Caco-2 (cell line): ENCODE measurements at places on chromosomes 4 and X. TPM values are rescaled to one million over a fixed set of nuclear protein-coding genes. Genes with fewer than 3 reads are reported as not detected.

- no peak for DNase-seq
These were observed 16.9 kb upstream of the XPNPEP2 start for GRCh38 chrX:129721870-129722269.

DNA sequence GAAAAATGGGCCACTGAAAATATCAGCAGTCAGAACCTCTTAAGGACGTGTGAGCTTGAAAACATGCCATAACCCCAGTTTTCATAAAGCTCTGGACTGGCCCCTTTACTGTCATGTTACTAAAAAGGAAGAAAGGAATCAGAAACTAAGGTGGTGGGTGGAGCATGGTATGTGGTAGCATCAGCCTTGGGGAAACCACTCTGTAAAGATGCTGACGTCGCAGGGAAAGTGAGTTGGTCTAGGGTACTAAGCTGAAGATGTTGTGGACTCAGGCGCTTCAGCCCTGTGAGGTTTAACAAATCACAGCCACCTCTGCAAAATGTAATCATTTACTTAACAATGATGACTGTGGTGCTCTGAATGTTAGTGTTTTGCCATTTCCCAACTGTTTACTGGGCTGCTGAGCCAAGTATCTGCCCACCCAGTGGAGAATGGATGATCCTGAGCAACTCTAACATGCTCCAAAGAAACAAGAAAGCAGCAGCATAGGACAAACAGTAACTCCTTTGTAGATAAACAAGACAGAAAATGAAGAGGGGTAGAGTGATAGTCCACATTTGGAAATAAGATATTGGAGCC lies 33.4 kb downstream of the C4orf54 start:
- no peak for DNase-seq

DNA sequence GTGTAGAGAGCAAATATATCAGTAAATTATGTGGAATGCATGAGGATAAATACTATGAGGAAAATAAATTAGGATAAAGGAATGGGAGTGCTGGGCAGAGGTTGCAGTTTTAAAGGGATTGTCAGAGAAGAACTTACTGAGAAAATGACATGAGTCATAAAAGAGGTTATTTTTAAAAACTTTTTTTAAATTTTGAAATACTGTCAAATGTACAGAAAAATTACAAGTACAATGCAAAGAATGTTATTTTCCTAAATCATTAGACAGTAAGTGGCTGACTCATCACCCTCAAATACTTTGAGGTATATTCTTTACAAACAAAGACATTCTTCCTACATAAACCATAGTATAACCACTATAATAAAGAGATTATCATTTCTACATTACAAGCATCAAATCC lies 29.8 kb upstream of the H2AZ1 start:
- no peak for DNase-seq

CCNA2 gene
- 88.3 and 97.9 TPM in 2 replicates for total RNA-seq

TAB3 gene
- total RNA-seq = 14.8 TPM in 2 replicates

DNA sequence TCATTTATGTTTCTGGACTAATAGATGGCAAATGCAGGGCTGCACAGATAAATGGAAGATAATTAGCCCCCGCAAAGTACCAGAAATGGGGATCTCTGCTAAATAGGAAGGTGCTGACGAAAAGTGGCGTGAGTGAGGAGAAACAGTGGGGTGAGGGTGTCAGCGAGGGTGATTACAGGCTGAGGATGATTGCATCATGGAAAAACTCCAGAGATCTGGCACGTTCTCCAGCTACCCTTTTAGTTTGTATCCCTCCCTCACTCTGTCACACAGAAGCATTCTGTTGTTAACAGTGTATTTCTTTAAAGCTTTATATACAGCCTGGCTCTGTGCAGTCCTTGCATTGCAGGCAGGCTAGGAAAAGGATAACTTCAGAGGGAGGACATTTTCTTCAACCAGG lies 309.6 kb upstream of the DDX53 start:
- no peak for DNase-seq

CLCN5 gene
- total RNA-seq = 61.0 and 70.0 TPM in 2 replicates

DNA sequence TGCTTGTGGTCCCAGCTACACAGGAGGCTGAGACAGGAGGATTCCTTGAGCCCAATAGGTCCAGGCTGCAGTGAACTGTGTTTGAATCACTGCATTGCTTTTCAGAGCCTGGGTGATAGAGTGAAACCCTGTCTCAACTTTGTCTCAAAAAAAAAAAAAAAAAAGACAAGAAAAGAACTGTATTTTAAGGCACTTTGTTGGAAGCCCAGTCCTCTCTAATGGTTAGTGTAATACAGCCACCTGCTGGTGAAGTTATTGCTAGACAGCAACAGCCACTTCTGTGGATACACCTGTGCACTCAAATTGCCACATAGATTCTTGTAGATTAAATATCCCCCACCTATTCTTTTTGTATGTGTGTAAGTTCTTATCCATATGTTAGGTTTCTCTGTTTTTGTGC lies 10.1 kb upstream of the FGG start:
- peak; percentile 63 for DNase-seq

DNA sequence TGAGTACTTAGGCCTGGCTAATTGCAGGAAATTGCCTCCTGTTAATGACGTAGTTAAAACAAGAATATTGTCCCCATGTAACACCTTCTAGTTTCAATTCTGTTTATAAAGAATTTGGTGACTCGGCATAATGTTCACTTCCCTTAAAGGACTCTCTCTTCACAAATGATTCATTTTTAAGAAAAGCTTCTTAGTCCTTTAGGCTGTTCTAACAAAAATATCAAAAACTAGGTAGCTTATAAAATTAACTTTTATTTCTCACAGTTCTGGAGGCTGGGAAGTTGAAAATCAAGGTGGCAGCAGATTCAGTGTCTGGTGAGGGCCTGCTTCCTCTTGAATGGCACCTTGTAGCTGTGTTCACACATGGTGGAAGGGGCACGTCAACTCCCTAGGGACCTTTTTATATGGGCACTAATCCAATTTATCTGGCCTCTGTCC lies 23.8 kb downstream of the COL25A1 start:
- no peak for DNase-seq

GRCh38 chr4:183995570-183995969 lies 90.5 kb downstream of the STOX2 start:
- no peak for DNase-seq

DNA sequence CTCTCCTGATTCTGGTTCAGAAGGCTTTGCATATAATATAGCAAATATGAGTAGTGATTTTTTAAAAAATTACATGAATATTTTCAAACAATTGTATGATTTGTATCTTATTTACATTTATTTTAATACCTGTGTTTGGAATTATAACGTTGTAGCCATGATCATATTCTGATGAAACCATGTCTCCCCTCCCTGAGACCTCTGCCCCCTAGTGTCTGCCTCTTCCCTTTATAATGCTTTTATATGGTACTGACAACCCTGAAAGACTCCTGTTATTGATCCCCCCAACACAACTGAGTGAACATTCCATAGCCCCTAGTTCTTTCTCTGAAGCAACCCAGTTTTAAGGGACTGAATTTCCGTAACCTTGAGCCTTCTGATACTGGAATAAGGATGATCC lies 187.4 kb downstream of the SOX3 start:
- DNase-seq = no peak

DNA sequence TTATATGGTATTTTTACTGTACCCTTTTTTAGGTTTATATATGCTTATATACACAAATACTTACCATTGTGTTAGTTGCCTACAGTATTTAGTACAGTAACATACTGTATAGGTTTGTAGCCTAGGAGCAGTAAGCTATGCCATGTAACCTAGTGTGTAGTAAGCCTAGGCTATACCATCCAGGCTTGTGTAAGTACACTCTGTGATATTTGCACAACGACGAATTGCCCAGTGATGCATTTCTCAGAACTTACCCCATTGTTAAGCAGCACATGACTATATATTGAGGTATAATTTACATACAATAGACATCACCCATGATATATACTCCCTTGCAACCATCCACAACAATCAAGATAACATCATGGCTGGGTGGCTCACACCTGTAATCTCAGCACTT lies 40.1 kb downstream of the STAG2 start:
- no peak for DNase-seq

DNA sequence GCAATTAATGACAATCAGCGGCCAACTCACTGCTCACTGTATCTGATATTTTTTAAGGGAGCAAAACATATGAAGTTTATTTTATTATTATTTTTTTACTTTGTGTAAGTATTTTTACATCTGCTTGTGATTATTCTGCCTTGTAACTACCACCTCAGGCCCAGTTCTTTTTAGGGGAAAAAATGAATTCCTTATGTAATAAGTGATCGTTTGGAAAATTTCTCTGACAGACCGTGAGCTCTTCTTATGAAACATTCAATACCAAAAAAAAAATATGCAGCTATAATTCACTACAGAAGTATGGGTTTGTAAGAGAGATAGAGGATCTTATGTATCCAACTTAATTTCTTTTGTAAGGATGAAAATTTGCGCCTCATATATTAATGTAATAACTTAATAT lies 33.5 kb upstream of the STOX2 start:
- DNase-seq = no peak

- peak; percentile 75 for DNase-seq
These were observed 58.0 kb downstream of the PPEF2 start for GRCh38 chr4:75844151-75844662.

- DNase-seq = peak; percentile 2
These were observed 1.1 kb downstream of the AFF2 start for GRCh38 chrX:148501386-148502066.

MGARP gene
- 0.23 and 0.26 TPM in 2 replicates for total RNA-seq

DNA sequence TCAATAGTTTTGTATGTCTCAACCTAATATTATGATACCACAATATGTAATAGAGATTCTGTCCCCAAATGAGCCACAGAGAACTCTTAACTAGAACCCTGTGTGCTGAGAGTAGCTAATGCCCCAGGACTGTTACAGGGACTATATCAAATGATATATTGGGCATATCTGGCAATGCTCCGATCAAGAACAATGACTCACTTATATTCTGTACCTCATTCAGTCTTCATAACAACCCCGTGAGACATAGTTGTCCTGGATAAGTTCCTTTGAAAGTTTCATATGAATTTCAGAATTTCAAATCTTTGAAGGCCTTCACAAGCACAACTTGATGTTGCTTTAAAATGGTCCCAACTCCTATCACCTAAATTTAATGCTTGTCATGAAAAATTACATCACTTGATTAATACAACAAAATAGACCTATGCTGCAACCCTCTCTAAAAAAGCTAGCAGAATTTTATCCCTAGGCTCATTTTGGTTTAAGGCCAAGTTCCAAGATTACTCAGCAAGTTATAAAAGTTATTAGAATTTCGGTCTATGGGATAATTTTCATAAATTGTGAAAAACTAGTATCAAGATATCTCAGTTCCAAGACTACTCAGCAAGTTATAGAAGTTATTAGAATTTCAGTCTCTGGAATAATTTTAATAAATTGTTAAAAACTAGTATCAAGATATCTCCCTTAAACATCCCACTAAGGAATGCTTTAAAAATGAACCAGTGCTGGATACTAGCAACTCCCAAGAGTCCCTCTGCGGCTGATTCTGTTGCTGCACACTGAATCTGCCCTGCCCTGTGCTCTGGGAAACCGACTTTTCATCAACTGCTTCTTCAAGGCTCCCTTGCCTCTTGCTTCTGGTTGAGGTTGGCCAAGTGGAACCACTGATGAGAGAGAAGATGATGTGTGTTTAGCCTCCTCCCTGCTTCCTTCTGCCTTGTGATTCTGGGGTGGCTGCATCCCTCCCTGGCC lies 6.0 kb upstream of the ANXA3 start:
- no peak for DNase-seq

CABS1 gene
- total RNA-seq = not detected in 2 replicates

GRCh38 chr4:114386637-114387233 lies 211.9 kb upstream of the UGT8 start:
- peak; percentile 24 for DNase-seq

DNA sequence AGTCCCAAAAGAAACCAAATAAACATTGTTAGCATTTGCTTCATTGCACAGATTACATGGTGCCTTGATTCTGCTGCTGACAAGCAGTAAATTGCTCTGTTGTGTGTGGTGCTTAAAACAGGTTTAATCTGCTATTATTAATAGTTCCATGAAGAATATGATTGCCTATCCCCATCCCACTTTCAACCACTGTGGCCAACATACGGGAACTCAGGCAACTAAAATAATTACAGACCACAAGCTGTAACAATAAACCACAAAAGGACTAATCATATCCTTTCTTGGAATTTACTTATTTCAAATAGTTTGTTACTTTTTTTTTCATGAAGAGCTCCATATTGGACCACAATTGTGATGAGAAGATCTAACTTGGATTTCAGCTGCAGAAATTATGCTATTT lies 131.5 kb downstream of the PACRGL start:
- no peak for DNase-seq

DNA sequence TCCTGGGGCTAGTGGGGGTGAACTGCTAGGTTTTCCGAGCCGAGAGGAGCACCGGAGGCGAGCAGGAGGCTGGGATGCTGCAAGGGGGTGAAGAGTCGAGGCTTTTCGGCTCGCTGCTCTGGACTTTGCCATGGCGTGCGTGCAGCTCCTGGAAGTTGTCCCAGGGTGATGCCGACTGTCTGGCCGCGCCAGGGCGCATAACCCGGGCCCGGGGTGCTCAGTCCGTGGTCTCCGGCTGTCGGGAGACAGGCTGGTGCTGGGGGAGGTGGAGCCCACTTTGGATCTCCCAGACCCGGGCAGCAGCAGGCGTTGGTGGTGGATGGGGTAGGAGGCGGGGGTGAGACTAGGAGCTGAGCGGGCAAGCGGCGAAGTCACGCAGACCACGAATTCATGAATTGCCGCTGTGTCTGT lies 793 bp downstream of the GRIA3 start:
- DNase-seq = no peak

GASK1B gene
- 42.5 and 48.5 TPM in 2 replicates for total RNA-seq

- no peak for DNase-seq
These were observed 54.6 kb upstream of the MMAA start for GRCh38 chr4:145564540-145564939.

SPRY1 gene
- total RNA-seq = 23.2 and 23.4 TPM in 2 replicates

DNA sequence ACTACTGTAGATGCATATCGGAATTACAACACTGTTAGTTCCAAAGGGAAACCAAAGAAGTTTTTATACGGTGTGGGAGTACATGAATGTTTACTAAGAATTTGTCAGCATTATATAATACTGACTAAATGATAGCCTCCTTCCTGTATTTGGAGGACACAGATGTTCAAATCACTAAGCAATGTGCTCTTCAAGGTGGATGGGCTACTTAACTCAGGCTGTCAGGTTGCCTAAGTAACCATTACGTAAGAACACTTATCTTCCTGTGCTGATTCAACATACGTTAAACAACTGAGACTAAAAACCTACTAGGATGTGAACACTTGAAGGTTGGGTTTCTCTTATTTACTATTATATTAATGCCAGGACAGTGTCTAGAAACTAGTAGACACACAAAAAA lies 81.9 kb upstream of the HPGD start:
- peak; percentile 14 for DNase-seq

DNA sequence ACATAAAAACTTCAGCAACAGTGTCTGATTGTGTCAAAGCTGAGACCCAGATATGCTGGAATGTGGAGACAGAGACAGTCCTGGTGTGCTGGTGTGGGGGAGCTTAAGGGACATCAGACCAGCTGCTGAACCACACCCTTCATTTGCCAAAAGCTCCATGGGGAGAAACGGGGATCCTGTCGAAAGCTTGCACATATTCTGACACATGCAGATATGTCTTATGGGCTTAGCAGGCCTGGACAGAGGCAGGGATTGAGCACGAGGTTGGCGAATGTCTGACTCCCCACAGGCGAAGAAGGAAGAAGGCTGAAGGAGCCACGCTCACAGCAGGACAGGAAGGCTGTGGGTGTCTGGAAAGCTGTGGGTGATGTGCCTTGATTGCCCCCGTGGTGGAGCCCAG lies 72.1 kb upstream of the ACSL1 start:
- no peak for DNase-seq

AWAT2 gene
- not detected in 2 replicates for total RNA-seq

GRCh38 chr4:33658971-33659370 lies 2585.3 kb downstream of the ARAP2 start:
- DNase-seq = no peak

RIBC1 gene
- 0.88 and 0.95 TPM in 2 replicates for total RNA-seq

- DNase-seq = no peak
These were observed 54.3 kb downstream of the DCTD start for GRCh38 chr4:182862921-182863320.

CXCL5 gene
- 0.21 TPM in 1 of 2 replicates, not detected in the other for total RNA-seq
